ENCODE measurements at places on chromosomes 1 and 21.

DNA sequence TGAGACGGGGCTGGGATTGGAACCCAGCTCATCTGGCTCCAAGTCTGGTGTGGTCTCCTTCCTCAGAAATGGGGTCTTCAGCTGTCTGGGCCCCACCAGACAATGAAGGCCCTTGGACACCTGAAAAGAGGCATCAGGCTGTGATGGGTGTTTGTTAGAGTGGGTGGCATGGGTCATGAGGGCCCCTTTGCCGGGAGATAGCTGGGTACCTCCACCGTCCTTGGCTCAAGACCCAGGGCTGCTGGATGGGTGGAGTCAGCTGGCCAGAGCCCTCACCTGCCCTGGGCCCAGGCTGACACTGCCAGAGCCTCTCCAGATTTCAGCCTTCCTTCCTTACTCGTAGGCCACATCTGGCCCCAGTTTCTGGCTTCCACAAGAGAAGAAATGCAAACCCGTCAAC is 13.4 kb upstream of the TTC22 start:
- H3K27ac ChIP-seq, result no peak overlapping the region
- DNase-seq, result no peak
- H3K4me3 ChIP-seq, result no peak overlapping the region
- no peaks in the 10 kb centered on the region for H3K4me1 ChIP-seq
- H3K36me3 ChIP-seq, result no peaks in the 10 kb centered on the region
- H3K27me3 ChIP-seq, result no peaks in the 10 kb centered on the region

DNA sequence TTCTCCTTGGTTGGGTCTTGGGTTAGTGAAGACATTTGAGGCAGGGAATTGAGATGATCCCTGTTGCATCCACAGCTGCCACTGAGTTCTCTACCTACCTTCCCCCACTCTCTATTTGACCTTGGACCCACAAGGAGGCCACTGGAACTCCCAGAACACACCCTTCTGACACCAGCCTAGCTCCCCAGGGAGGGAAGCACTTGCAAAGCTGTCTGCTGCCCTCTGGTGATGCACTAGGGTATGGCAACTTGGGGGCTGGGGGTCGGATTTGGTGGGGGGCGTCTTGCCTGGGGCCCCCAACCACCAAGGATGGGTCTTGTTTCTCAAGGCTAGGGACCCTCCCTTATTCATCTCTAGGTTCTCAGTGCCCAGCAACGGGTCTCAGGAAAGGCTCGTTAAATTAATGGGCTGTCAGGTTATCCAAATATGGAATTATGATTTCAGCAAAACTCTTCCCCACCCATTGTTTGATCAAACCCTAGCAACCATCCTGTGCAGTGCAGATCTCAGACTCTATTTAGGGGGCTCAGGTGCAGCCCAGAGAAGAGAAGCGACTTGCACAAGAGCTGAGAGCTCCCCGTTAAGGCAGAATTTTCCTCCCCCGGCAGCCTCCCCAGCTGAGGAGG is 177.8 kb upstream of the KLHDC7A start:
- no peak overlapping the region for H3K4me3 ChIP-seq
- no peaks in the 10 kb centered on the region for H3K27me3 ChIP-seq
- no peak overlapping the region for H3K27ac ChIP-seq
- no peak for DNase-seq
- no peaks in the 10 kb centered on the region for H3K36me3 ChIP-seq
- H3K4me1 ChIP-seq, result no peaks in the 10 kb centered on the region

DNA sequence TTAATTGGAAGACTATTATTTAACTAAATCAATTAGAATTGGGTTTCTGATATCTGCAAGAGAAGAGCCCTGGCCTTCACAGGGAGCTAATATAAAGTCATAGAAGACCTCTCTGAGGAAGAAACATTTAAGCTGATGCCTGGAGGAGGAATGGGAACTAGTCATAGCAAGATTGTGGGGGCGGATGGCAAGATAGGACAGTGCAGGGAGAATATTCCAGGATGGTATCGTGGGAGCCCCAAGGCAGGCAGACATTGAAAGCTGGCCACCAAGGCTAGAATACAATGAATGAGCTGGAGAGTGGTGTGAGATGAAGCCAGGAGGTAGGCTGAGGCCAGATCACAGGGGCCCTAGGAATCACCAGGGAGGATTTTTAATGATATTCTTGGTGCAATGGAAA is 20.8 kb upstream of the MYSM1 start:
- no peak overlapping the region for H3K27ac ChIP-seq
- H3K4me1 ChIP-seq, result peaks cover 18% of the 10 kb centered on the region
- no peak for DNase-seq
- no peak overlapping the region for H3K4me3 ChIP-seq
- no peaks in the 10 kb centered on the region for H3K36me3 ChIP-seq

DNA sequence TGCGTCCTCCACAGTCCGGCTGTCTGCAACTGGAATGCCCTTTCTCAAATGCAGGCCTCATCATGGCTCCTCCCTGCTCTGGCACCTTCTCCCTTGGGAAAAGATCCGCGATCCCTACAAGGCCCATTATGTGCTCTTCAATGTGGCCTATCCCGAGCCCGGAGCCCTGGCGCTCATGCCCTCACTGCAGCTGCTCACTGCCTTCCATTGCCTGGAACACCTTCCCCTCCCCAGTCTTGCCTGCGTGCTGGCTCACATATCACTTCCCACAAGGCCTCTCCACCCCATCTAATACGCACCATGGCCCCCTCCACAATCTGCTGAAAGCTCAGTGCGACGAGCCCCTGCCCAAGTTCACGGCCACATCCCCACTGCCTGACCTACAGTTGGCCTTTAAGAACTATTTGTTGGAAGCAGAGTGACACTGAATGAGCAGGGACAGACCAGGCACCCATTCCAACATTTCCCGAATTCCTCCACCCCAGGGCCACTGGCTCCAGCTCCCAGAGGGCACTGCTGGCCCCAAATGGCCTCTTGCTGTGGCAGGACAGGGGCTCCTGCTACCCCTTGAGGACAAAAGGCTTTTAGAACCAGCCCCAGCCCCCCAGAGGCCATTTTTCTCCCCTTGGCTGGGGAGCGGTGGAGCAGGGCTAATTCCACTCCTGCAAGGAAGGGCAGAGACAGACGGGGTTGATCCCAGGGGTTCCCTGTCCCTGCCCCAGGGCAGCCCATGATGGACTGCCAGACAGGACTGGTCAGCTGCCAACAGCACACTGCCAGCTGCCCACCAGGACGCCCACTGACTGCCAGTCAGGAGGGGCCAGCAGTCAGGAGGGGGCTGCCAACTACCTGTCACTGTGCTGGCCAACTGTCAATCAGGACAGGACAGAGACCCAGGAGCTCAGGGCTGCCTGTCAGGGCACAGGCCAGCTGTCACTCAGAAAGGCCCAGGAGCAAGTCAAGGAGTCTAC is 64.8 kb downstream of the DHRS3 start:
- H3K4me3 ChIP-seq, result no peak overlapping the region
- no peaks in the 10 kb centered on the region for H3K27me3 ChIP-seq
- H3K27ac ChIP-seq, result no peak overlapping the region
- no peaks in the 10 kb centered on the region for H3K36me3 ChIP-seq

- H3K4me1 ChIP-seq, result no peaks in the 10 kb centered on the region
- H3K4me3 ChIP-seq, result no peak overlapping the region
- peaks cover 26% of the 10 kb centered on the region for H3K36me3 ChIP-seq
- no peak for DNase-seq
These were observed 50.2 kb downstream of the EEIG2 start for GRCh38 chr1:108610073-108610472.
